ENCODE measurements at places on chromosomes 3 and 15.

DNA sequence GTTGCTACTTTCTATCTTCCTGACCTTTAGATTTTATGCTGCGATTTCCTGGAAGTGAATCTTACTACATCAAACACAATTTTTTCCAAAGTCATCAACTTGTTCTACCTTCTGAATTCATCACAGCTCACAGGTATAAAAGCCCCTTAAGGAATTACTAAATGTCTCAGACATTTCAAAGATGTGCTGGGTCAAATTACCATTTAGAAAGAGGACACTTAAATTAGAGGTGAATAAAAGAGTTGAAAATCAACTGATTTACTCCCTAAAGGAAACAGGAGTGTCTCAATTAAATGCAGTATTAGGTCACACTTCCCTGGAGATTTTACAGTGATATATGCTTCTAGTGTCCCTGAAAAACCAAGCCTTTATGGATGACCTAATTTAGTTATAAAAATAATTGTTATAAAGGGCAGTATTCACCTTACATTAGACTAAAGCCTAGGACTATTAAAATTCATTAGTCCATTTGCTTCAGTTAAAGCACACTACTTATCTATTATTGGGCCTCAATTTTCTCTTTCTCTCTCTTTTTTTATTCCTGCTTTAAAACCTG, 128.8 kb downstream of the GMNC start:
- no peak for DNase-seq

DNA sequence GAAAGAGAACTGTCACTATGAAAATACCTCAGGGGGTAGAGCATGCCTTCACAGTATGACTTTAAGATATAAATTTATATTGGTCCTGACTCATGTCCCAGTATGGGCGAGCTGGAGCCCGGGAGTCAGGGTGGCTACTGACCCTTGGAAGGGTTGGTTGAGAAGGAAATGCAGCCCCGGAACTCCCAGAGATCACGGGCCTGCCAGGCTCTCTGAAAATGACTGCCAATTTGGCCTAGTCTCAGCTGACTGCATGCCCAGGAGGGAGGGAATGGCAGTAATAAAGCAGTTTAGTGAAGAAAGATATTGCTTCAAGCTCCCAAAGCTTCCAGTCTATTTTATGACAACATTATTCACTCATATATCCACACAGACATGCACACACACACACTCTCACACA, 299.0 kb downstream of the NR2F2 start:
- no peak for DNase-seq

DNA sequence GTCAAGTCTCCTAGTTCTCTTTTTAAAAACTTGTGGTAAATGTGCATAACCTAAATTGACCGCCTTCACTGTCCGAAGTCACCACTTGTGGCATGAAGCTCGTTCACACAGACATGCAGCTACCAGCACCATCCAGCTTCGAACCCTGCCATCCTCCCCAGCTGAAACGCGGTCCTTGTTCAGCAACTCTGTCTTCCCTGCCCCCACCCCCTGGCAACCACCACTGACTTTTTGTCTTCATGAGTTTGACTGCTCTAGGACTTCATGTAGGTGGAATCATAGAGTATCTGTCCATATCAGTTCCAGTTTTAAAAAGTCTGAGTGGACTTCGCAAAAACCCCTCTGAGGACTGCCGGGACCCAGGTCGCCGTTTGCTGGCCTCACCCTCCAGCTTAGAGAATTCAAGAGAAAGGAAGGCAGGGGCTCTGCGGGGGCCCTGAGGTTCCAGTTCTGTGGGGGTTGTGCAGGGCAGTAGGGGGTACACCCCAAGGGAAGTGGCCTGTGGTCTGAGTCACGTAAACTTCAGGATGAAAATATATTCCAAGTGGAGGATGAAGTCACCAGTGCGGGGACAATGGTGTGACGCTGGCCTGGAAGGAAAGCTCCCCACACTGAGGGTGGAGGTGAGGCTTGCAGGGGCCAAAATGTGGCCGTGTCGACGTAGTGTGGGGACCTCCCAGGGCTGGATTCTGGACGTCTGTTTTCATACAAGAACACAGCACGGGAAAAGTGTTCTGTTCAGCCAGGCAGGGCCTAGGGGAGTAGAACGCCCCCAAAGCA, 67.6 kb downstream of the ABTB1 start:
- DNase-seq = no peak

- DNase-seq = no peak
Measured at GRCh38 chr3:44001072-44001471, 240.6 kb upstream of the TOPAZ1 start.

GRCh38 chr3:187844708-187845107, 99.4 kb upstream of the BCL6 start:
- DNase-seq = no peak

DNA sequence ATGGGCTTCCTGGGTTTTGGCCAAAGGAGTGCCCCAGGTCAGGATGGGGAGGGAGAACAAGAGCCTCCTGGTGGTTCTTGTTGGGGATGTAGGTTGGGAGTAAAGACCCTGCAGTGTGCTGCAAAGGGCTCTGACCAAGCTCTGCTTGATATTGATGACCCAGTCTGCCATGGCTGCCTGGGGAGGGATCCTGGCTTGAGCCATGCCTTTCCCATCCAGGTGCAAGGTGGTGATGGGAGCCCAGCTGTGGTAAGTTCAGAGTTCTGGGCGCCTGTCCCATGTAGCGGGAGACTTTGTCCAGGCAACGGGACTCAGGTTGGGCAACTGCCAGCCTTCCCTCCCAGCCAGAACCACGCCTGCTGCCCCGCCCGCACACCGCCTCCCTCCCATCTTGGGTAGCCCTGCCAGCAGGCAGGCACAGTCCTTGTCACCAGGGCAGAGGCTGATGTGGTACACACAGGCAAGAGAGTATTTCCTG, 2.6 kb downstream of the GNAI2 start:
- DNase-seq = no peak

- DNase-seq = no peak
Measured at GRCh38 chr3:40741729-40742128, 217.0 kb downstream of the ZNF621 start.

DNA sequence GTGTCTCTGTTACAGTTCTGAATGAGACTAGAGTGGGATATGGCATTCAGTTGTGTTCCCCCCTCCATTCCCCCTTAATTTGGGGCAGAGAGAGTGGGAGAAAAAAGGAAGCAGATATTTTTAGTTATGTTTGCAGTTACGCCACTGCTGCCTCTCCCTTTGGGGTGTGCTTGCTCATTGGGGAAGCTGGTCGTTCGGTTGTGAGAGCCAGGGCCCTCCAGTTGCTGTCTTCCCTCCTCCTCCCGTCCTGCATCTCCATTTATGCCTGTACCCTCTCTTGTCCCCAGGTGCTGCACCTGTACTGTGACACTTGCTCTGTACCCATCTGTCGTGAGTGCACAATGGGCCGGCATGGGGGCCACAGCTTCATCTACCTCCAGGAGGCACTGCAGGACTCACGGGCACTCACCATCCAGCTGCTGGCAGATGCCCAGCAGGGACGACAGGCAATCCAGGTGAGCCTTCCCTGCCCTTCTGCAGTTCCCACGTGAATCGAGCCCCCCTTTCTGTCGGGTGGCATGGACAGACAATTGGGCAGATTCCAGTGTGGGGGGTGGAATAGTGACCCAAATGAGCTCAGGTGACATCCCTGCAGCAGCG, 55.8 kb downstream of the TRIM71 start:
- DNase-seq = no peak

GRCh38 chr3:70342149-70342548, 29.7 kb upstream of the MDFIC2 start:
- no peak for DNase-seq

DNA sequence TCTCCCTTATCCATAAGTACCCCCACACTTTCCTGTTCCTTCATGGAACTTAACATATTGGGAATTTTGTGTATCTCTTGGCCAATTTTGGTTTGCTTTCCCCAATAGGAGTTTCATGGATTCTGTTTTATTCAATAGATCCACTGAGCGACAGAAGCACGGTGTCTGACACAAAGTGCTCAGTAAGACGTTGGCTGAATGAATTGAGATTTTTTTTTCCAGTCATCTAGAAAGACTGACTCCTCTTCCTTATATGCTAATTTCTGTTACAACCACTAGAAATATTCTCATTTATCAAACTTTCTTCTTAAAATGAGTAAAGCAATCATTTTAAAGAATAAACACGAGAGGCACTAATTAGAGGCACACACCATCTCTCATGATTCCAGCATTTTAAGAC, 48.1 kb downstream of the UBP1 start:
- DNase-seq = no peak

- no peak for DNase-seq
Measured at GRCh38 chr15:36726224-36726623, 146.8 kb downstream of the CDIN1 start.

DNA sequence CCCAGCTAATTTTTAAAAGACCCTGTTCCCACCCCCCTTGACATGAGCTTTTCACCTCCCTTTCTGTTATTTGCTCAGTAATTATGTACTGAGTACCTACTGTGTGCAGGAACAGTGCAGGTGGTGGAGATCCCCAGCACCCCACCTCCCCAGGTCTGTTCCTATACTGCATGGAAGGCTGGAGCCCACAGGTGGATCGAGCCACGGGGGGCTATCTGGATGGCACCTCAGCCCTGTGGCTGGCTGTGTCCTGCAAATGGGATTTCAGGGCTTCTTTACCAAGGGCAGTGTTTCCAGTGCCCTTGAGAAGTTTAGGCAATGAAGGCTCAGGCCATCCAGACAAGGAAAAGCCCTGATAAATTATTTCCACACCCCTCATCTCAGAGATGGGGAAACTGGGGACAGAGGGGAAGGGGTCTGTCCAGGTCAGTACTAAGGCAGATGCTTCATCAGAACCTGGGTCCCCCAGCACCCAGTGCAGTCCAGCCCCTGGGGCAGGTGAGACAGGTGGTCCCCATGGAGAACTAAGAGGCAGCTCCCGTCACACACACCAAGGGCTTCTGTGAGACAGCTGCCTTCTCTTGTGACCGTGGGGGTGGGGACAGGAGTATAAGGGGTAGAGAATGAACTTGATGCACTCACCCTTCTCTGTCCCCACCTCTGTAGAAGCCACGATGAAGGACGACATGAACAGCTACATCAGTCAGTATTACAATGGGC, 109.6 kb downstream of the ETFA start:
- no peak for DNase-seq

DNA sequence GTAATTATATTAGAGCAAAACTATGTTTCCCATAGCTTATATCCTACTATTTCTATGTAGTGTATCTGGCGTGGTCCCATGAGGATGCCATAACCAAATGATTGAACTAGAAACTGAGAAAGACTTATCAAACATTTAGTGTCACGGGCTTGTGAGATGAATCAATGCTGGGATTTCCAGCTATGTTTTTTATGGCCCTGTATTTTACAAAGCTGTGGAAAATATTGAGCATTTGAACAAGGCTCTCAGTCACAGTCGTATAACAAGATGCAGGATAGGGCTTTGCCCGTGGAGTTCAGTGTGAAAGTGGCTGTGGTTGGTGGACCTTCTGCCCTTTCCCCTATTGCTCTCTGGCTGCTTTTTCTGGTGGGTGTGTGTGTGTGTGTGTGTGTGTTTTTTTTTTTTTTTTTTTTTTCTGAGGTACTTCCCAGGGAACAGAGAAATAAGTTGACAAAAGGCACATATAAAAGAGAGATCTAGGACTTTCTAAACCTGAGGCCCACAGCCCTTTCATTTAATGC, 60.7 kb downstream of the CACNA1D start:
- DNase-seq = no peak
